Activated CD4-positive, alpha-beta T cell treated with anti-CD3 and anti-CD28 coated beads for 36 hours (primary cell): ENCODE measurements at places on chromosomes 12 and 14.
A peak's percentile ranks its signal among the peaks of the same experiment; 100 is the strongest.

DNA sequence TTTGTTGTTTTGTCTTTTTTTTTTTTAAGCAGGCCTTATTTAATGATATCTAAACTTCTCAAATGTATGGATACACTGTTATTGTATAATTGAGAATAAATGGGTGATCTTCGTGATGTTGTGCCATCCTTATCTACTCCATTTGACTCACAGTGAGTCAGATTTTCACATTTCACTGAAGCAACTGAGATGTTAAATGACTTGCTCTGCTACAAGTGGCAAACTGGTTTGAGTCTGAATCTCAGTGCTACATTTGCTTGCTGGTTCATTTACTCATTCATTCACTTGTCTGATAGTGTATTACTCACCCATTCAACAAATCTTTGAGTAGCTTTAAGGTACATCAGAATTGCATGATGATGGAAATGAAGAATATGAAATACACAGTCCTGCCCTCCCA is 2.6 kb downstream of the KIAA0586 start:
- peak; percentile 18 for DNase-seq

- DNase-seq = no peak
Observed at GRCh38 chr12:95634622-95635621, 83.6 kb upstream of the USP44 start.

GRCh38 chr12:112676507-112676906 is 115.0 kb upstream of the RPH3A start:
- DNase-seq = no peak

GRCh38 chr14:94480809-94481208 is 4.8 kb upstream of the SERPINA9 start:
- DNase-seq = no peak

DNA sequence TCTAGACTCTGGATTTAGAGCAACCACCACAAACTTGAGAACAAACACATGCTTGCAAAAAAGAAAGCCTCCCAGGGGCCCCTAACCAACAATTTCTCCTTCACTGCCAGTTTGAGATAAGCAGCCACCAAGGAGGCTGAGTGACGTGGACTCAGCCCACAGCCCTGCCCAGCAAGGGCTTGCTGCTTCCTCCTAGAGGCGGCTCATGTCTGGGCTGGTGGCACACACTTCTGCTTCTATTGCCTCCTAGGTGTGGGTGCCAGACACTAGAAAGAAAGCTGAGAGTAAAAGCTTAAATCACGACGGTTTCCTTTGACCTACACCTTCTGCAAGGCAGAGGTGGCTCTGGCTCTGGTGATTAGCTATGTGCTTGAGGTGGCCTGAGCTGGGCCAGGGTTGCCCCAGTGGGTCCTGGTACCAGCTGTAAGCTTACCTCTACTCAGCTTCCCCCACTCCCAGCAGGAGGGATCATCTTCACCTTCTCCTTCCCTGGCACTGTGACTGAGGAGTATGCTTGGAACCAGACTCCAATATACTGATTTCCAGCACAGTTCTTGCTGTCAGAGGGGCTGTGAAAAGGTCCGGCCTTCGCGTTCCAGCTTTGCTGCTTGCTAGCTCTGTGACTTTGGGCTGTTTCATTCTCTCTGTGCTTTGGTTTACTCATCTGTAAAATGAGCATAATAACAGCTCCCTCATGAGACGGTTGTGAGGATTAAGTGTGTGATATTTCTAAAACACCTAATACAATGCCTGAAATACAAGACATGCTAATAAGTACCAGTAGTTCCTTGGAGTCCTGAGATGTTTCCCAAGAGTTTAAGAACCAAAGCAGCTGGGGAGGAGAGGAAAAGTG is 89.7 kb upstream of the PARP11 start:
- peak; percentile 79 for DNase-seq

- no peak for DNase-seq
Observed at GRCh38 chr12:91317306-91317705, 134.7 kb upstream of the DCN start.

DNA sequence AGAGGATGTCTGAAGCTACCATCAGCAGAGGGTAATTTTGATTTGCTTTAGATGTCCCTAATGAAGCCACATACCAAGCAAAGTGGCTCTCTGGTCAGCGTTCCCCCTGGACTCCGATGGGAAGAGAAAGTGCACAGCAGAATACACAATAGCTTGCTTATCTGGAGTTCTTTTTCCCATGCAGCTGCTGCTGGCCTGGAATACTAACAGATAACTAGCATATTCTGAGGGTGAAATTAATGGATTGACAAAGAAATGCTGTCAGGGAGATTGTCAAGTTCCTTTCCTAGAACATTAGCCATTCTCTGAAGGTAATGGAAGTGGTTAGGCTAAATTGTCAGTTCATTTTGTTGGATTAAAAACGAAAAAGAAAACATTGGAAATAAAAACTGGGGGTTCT is 391.3 kb downstream of the FLRT2 start:
- no peak for DNase-seq
